Left ventricle myocardium superior (tissue), 1 donor: ENCODE measurements at places on chromosomes 12 and 14. TPM values are rescaled to one million over a fixed set of nuclear protein-coding genes. Genes with fewer than 3 reads are reported as not detected.
A peak's percentile ranks its signal among the peaks of the same experiment; 100 is the strongest.

- no peak for DNase-seq
Measured at GRCh38 chr14:80260645-80261044, 49.3 kb upstream of the DIO2 start.

- DNase-seq: no peak
Measured at GRCh38 chr12:6846316-6846869, 4.7 kb downstream of the CDCA3 start.

DNA sequence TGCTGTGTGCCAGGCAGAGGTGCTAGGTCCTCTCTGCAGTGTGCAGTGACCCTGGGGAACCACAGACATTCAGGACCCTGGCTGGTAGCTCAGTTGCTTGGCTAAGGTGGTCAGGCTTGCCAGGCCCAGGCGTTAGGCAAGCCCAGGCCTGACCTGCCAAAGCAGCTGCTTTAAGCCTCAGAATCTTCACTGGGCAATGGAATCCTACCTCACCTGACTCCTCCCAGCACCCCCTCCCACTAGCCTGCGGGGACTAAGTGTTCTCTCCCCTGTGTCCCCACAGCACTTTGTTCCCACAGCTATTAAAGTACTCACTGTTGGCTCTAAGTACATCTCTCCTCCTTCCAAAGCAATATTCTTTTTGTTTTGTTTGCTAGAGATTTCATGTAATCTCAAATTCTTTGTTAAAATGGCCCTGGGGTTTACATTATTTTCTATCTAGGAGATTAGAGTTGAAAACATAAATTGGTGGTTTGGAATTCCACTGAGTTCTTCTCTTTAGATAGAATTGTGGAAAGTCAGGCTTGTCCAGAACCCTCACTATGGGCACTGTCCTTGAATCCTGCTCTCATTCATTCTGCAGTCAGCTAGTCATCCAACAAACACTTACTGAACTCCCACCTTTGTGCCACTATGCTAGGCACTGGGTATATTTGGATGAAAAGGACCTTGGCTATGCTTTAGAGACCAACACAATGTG is 44.4 kb downstream of the DGLUCY start:
- peak; percentile 77 for DNase-seq

DDX47 gene
- total RNA-seq: 29.9 TPM

DNA sequence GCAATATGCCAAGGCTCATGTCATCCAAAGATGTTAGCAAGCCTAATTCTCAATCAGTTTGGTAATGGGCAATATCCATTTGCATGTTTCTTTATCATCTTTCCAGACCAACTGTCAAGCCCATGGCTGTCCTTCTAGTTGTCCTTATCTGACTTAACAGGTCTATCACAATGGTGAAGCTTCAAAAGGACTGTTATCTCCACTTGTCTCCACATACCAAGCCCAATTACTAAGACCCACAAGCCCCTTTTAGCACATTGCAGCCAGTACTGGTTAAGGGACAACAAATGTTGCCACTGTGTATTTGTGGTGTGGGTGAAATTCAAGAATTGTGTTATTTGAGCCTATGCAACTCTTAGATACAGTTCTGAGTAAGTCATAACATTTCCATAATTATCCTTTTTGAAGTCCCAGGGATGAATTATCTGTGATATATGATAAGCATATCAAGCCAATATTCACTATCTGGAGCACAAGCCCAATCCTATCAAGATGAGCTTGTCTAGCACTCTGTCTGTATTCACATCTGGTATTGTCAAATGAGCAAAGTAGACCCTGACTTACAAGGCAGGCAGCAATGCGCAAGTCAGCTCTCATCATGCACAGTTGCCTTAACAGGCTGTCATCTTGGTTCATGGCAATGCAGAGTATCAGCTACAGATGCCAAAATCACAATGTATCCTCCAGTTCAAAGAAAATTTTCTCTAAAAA is 19.3 kb upstream of the ST8SIA1 start:
- no peak for DNase-seq

DNA sequence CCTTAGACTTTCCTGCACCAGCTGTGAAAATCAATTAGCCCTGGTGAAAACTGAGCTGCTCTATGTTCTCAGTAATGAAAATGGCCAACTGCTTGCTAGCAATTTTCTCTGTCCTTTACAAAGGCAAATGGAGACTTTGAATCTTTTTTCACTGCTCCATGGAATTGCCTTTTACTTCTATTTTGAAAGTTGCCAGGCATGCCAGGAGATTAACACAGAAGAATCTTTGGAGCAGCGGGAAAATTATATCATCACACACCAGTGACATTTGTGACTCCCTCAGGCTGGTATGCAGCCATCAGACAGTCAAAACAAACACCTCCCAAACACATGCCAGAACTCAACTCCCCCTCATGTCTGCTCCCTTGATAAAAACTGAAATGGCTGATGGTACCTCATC is 872.0 kb upstream of the FLRT2 start:
- no peak for DNase-seq

NR4A1 gene
- total RNA-seq: 58.9 TPM

TAS2R30 gene
- total RNA-seq: 0.72 TPM

- DNase-seq: no peak
Measured at GRCh38 chr12:84807249-84807648, 105.3 kb downstream of the SLC6A15 start.

SLC4A8 gene
- total RNA-seq: 0.32 TPM

DNA sequence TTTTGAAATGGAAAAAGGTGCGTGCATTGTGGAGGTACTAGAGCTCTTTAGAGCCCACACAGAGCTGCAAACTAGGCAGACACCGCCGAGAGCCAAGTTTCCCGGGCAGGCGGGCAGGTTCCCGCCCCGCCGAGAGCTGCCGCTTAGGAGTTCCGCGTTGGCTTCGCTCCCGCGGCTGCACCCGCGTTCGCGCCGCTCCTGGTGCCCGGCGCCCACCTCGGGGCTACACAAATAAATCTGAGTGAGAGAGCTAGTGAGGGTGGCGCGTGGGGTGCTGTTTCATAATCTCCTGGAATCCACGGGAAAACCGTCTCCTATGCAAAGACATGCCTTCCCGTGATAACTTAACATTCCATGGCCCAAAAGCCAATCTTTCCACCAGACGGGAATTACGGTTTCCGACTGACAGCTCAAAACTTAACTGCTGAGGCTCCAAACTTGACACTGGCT is 645 bp downstream of the KITLG start:
- peak; percentile 72 for DNase-seq

DNA sequence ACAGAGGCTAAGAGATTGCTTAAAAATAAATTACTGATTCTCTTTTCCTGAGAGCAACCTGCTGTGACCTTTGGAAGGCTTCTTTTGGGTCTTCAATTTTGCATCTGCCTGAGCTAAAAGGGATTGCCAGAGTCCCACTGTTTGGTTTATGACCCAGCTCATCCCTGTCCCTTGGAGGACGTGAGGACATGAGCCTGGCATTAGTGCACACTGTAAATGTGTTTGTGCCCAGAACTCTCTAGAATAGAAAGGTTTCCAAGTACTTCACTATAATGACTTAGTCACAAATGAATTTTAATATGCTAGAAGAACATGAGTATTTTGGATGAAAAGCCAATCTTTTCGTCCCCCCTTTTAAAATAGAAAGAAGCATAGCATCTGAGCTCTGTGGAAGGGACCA is 47.1 kb upstream of the CDKN3 start:
- DNase-seq: no peak

GLI1 gene
- total RNA-seq: 0.37 TPM

KRT78 gene
- not detected for total RNA-seq

DNA sequence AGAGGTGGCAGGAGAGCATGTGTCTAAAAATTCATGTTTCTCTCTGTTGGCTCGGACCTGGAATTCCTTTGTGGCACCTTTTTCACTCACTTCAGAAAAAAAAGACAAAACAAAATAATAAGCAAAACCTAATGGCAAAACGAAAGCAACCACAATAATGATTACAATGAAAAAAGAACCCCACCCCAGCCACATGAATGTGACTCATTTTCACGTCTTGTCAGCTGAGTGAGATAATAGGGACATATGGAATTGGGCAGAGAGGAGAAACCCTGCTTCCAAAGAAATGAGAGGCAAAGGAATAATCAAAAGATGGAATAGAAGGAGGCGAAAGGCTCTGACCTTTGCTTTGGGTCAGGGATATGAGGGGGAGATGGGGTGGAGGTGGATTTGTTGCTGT is 143.4 kb downstream of the SLC8A3 start:
- no peak for DNase-seq

DNA sequence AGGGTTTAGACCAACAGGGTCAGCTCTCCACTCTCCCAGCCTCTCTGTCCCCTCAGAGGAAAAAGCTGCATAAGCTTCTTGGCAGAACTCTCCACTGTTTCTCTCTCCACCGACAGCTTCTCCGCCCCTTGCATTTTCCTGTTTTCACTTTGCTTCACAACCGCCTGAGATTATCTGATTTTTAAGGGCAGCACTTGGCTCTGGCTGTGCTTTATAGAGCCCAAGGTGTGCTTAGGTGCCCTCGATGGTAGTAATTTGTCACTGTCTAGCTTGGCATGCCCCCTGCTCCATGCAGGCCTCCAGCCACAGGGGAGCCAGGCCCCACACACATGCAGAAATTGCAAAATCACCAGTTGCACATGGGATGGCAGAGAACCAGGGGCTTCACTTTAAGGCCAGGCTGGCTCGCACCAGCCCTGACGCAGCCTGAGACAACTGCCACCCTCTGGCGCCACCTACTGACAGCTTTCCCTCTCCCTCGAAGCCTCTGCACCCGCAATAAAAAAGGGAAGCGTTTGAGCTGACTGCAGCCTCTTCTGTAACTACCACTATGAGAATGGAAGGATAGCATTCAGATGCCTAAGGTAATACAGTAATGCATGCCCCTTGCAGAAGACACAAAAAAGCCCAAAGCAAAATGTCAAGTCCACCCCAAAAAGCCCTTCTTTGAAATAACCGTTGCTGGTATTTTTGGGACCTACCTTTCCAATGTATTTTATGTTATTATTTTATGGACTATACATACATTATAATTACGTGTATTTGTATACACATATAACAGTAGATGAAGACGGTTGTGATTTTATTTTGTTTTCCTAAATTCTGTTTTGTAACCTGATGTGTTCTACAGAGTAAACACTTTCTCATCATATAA is 32.0 kb upstream of the RIMBP2 start:
- DNase-seq: peak; percentile 86

DNA sequence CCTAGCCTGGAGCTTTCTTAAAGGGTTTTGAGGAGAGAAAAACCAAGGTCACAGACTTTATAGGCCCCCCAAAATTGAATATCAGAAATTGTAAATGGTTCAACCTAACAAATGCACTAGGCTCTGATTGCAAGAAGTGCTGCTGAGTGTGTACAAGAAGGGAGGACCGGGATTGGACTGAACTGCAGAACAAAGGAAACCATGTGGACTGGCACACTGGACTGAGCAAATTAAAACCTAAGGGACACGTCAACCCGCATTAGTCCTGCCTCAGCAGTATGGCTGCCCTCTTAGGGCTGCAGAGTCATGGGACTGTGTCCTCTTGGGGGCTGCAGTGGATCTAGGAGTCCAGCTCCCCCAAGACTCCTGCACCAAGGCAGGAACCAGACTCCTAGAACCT is 842 bp upstream of the CISTR start:
- DNase-seq: no peak

DNA sequence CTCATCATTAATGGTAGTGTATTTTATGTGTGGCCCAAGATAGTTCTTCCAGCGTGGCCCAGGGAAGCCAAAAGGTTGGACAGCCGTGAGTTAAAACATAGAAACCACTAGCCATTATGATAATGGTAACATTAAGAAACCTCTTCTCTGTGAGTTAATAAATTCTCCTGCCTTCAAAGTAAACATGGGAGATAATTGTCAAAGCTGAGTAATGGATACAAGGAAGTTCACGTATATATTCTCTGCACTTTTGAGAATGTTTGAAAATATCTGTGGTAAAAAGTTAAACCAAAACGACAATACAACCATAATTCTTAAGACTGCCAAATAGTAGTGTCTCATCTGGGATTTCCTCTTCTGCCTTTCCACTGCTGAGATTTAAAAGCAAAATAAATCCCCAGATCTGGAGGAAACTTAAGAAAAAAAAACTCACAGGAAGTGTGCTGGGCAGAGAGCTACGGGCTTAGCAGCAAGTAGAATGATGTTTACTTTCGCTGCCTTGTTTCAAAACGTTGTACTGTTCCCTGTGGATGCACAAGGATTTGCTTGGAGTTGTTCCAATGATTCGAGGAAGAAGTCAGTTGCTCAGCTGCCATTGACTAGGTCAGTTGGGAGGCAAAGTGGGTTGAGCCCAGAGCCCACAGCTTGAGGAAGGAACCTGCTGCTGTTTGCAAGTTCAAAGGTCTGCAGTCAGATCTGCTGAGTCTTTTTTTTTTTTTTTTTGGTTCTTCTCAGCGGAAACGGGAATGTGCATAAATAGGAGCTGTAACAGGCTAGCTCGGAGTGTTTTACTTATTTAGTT is 1.7 kb downstream of the TPCN1 start:
- peak; percentile 71 for DNase-seq

- DNase-seq: no peak
Measured at GRCh38 chr12:49973361-49973830, 649 bp downstream of the AQP6 start.

DNA sequence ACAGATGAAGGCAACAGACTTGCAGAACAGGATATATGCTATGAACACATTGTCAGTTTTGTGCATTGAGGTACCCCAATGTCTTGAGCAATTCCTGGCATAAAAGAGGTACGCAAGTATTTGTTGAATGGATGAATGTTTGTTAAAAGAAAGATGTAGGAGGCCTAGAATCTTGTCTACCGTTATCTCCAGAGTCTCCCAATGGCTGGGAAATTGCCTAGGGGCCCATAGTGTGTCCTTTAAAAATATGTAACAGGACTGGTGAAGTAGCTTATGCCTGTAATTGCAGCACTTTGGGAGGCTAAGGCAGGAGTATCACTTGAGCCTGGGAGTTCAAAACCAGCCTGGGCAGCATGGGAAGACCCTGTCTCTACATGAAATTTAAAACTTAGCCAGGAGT is 20.4 kb upstream of the SPTSSA start:
- no peak for DNase-seq

DNA sequence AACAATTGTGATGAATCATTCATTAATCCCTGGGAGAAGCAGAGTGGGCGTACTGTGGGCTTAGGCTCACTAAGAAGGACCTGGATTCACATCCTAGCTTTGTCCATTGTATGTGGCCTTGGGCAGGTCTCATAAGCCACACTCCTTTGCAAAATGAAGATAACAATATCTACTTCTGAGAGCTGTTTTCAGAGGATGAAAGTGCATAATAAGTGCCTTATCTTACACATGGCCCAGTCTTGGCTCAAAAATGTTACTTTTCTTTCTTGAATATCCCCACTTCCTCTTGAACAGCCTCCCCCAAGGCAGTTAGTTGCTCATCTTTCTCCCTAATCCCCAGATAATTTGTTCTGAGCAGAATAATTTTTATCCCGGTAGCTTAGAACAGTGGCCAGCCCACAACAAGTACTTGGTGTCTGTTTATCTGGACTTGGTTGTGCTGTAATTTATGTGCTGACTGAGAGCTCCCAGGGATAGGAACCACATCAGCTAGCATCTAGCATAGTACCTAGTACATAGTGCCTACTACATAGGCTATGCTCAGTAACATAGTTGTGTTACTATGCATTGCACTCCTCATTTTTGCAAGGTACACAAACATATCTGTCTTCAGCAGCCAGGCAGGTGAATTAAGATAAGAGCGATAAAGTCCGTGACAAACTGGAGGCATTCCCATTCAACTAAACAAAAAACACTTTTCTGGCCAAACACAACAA is 61.7 kb upstream of the NUDT4 start:
- no peak for DNase-seq
